ENCODE measurements at places on chromosomes 3 and 15. TPM values are rescaled to one million over a fixed set of nuclear protein-coding genes. Genes with fewer than 3 reads are reported as not detected.

The AQP9 gene
- not detected for total RNA-seq

The IGSF11 gene
- total RNA-seq = 0.44 TPM

The ALDH1A2 gene
- 2.3 TPM for total RNA-seq

The ACOX2 gene
- total RNA-seq = 26.5 TPM

The GOLGA8S gene
- total RNA-seq = 0.15 TPM

The KCNMB2 gene
- total RNA-seq = under 0.01 TPM

The TJP1 gene
- 61.7 TPM for total RNA-seq

The AEN gene
- 42.6 TPM for total RNA-seq

The MB21D2 gene
- 6.1 TPM for total RNA-seq

The IQCH gene
- total RNA-seq = 8.7 TPM

Data from smooth muscle cell of trachea (primary cell).